ENCODE measurements at places on chromosomes 2 and 18. TPM values are rescaled to one million over a fixed set of nuclear protein-coding genes. Genes with fewer than 3 reads are reported as not detected.

REG3A gene
- not detected for total RNA-seq

POU3F3 gene
- 3.1 TPM for total RNA-seq

CFC1 gene
- total RNA-seq: not detected

ACVR1C gene
- not detected for total RNA-seq

DNA sequence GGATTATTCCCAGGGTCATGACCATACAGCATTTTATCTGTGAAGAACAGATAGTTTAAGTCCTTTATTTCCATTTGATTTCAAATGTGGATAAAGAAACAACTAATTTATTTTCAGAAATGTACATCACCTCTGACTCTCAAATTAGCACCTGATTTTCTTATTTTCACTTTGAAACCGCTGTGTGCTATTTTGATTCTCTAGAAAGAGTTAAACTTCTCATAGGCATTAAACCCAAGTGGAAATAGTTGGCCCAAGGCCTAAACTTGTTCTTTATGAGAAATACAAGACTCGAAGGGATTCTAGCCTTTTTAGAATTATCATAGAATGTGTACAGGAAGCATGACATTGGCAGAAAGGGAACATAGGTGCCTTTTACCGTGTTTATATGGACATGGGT lies 41.5 kb upstream of the LTBP1 start:
- DNase-seq: peak; percentile 26

DNA sequence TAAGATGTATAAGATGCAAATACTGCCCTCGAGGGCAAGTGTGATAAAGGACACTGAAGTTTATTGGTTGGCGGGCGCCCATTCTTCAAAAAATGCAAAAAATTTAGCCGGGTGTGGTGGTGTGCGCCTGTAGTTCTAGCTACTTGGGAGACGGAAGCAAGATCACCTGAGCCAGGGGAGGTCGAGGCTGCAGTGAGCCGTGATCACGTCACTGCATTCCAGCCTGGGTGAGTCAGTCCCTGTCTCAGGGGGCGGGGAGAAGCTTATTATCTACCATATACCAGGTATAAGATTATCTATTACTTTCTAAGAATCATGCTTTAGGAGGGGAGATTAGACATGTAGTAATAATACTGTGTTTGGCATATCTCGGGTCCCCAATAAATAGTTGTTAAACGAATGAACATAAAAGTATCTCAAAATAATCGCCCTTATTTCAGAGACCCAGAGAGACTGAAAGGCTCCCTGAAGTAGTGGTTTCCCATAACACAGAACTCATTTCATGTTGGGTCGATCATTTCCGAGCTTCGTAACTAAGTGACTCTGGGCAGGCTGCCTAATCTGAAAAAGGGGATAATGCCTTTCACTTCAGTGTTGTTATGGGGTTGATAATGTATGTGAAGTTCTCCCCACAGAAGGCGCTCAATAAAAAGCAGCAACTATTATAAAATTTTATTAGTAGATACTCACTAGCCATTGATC lies 1.2 kb upstream of the SELENOI start:
- DNase-seq: no peak

- no peak for DNase-seq
Observed at GRCh38 chr2:66429693-66430504, 5.0 kb upstream of the MEIS1 start.

DNA sequence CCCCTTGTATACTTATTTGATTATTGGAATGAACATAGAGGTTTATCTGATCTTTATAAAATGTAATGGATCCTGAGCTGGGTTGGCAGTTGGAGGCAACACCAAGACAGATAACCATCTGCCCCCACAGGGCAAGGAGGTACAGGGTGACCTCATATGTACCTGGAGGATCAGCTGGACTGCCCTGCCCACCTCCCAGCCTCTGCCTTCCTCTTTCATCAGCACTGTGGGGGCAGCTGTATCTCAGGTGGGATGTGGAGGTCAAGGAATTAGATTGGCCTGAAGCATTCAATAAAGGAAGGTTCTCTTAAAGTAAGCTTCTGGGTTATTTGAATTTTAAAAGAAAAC lies 92.6 kb downstream of the LYPD6 start:
- DNase-seq: no peak

- no peak for DNase-seq
Observed at GRCh38 chr2:132623096-132623839, 46.7 kb downstream of the LYPD1 start.

- no peak for DNase-seq
Observed at GRCh38 chr18:72899338-72899737, 31.6 kb upstream of the NETO1 start.

UPP2 gene
- total RNA-seq: not detected
